H9 (cell line): ENCODE measurements at places on chromosomes 6 and 20. TPM values are rescaled to one million over a fixed set of nuclear protein-coding genes. Genes with fewer than 3 reads are reported as not detected.
A peak's percentile ranks its signal among the peaks of the same experiment; 100 is the strongest.

GRCh38 chr6:33189164-33189563, 3.1 kb downstream of the COL11A2 start:
- no peaks in the 10 kb centered on the region; the same call in 1 of the 2 replicates for H3K4me1 ChIP-seq
- DNase-seq: no peak
- H3K27me3 ChIP-seq: peaks cover 3% of the 10 kb centered on the region; the same call in 1 of the 2 replicates
- H3K36me3 ChIP-seq: no peaks in the 10 kb centered on the region

- no peak for DNase-seq
- H3K36me3 ChIP-seq: no peaks in the 10 kb centered on the region
- 0 out of 2 replicates have a peak, but pooled peaks cover 3% of the 10 kb centered on the region for H3K4me1 ChIP-seq
- no peak overlapping the region for H3K27ac ChIP-seq
Measured at GRCh38 chr20:49400410-49400809, 82.1 kb downstream of the KCNB1 start.

DNA sequence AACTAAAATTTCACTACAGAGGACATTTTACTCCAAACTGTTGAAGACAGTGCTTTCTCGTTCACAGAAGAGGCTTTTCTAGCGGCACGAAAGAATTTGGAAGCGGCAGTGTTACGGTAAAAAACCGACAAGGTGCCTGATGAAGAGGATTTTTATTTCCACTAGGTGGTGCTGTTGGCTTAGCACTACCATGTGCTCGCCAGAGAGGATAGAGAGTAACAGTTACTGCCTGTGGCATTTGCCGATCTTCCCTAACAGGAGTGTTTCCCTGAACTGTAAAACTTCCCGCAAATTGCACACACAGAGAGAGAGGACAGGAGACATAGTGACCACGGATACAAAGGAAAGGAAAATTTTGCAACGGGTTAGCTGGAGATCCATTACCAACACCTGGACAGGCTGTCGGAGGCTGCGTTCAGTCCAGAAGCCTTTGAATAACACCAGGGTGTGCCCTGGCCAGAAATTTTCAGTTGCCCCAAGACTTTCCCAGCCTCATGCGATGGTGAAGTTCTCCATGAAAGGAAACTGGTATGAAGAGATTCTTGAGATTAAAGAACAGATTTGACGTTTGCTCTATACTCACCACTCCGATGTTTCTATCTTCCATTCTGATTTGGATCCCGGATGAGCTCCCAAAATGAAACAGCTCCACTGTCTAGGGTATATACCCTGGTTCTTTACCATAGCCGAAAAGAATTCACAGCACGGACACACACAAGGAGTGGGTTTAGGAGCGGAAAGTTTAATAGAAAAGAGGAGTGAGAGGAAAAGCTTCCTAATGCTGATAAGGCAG, 48.1 kb downstream of the HLA-DPB1 start:
- H3K36me3 ChIP-seq: peaks cover 49% of the 10 kb centered on the region
- peaks cover 11% of the 10 kb centered on the region; the same call in 1 of the 2 replicates for H3K4me1 ChIP-seq
- H3K27me3 ChIP-seq: no peaks in the 10 kb centered on the region
- H3K4me3 ChIP-seq: peak overlapping the region; percentile 58
- DNase-seq: peak; percentile 62

DNA sequence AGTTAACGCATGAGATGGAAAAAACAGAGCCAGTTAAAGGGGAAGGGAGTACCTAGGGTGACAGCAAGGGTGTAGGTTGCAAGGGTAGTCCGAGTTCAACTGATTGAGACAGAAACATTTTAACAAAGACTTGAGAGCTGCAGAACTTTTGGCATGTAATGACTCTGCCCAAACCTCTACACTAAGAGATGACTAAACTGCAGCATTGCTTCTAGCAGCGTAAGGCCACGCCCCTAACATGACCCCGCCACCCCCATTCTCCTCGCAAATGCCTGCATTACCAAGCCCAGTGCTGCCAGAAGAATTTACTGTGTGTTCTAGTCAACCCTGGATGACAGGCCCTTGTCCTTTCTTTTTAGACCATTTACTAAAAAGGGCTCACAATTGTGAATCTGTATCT, 6.3 kb upstream of the HINT3 start:
- peak; percentile 68 for DNase-seq
- H3K4me1 ChIP-seq: no peaks in the 10 kb centered on the region
- H3K4me3 ChIP-seq: no peak overlapping the region
- no peaks in the 10 kb centered on the region for H3K27me3 ChIP-seq
- no peaks in the 10 kb centered on the region for H3K36me3 ChIP-seq

Gene PRR18
- total RNA-seq: 0.11 TPM in 1 of 2 replicates, not detected in the other

DNA sequence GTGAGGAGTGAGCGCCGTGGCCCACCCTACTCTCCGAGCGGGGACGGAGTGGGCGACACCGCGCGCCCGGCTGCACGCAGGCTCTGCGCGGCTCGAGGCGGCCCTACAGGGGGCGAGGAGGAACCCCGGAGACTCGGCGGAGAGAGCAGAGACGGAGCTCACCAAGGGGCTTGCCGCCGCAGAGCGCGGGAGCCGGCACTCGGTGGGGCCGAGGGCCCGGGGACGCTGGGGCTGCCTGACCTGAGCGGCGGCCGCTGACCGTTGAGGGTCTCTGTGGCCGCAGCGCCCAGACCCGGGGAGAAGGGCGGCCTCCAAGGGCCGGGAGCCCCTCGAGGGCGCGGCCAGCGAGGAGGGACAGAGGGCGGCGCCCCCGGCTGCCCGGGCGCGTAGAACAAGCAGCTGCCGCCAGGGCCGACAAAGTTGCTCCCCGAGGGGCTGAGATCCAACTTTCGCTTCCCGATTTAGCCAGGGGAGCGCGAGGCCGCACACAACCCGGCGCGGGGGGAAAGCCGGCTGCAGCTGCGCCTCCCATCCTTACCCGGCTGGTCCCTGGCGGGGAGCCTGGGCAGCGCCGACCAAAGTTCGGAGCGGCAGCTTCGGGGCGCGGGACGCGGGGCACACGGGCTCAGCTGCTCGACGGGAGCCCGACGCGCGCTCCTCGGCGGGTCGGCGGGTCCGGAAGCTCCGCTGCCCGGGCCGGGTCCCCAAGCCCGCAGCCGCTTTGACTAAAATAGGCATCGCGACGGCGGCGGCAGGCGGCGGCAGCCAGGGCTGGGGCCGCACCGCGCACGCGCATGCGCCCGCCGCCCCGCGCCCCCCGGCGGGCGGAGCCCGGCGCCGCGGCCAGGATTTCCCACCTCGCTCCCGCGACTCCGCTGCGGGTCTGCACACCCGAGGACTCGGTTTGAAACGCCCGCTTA, 43.1 kb downstream of the POPDC3 start:
- H3K36me3 ChIP-seq: no peaks in the 10 kb centered on the region
- no peak overlapping the region for H3K27ac ChIP-seq
- H3K27me3 ChIP-seq: peaks cover 13% of the 10 kb centered on the region; the same call in 1 of the 2 replicates
- H3K4me3 ChIP-seq: peak overlapping the region; percentile 70
- peak; percentile 68 for DNase-seq

Gene MOXD1
- total RNA-seq: 2.3 and 2.5 TPM in 2 replicates

- H3K27me3 ChIP-seq: peaks cover 33% of the 10 kb centered on the region; the same call in 1 of the 2 replicates
- H3K27ac ChIP-seq: no peak overlapping the region
- H3K36me3 ChIP-seq: peaks cover 29% of the 10 kb centered on the region
- H3K4me3 ChIP-seq: no peak overlapping the region
- H3K4me1 ChIP-seq: peaks cover 3% of the 10 kb centered on the region; the same call in 1 of the 2 replicates
Measured at GRCh38 chr6:158472447-158472846, 87.4 kb upstream of the TMEM181 start.

GRCh38 chr20:45010399-45010828, 44.1 kb downstream of the STK4 start:
- H3K4me3 ChIP-seq: no peak overlapping the region
- H3K27me3 ChIP-seq: no peaks in the 10 kb centered on the region
- H3K36me3 ChIP-seq: peaks cover 30% of the 10 kb centered on the region
- H3K4me1 ChIP-seq: peaks cover 2% of the 10 kb centered on the region; the same call in 1 of the 2 replicates

- H3K27ac ChIP-seq: no peak overlapping the region
- no peaks in the 10 kb centered on the region; the same call in 1 of the 2 replicates for H3K4me1 ChIP-seq
- H3K4me3 ChIP-seq: no peak overlapping the region
- H3K27me3 ChIP-seq: no peaks in the 10 kb centered on the region
- no peaks in the 10 kb centered on the region for H3K36me3 ChIP-seq
Measured at GRCh38 chr6:139763468-139764210, 389.2 kb upstream of the CITED2 start.

DNA sequence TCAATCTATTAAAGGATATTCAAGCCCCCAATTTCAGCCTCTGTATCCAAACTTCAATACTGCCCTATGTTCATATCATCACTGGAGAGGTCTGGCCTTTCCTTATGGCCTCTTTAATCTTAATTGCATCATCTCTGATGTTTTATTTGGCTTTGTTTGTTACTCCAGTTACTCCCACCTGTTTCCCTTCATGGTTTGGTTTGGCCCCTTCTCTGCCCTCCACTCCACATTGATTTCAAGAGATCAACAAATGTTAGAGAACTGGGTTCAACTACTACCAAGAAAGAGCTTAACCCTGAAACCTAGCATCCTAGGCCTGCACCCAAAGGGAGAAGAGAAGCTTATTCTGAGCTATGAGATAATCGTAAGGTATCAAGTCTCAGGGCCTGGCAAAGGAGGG, 221.6 kb downstream of the LAMA2 start:
- no peaks in the 10 kb centered on the region for H3K27me3 ChIP-seq
- DNase-seq: no peak
- H3K4me3 ChIP-seq: no peak overlapping the region
- no peak overlapping the region for H3K27ac ChIP-seq

Gene HCRTR2
- total RNA-seq: not detected in 2 replicates

DNA sequence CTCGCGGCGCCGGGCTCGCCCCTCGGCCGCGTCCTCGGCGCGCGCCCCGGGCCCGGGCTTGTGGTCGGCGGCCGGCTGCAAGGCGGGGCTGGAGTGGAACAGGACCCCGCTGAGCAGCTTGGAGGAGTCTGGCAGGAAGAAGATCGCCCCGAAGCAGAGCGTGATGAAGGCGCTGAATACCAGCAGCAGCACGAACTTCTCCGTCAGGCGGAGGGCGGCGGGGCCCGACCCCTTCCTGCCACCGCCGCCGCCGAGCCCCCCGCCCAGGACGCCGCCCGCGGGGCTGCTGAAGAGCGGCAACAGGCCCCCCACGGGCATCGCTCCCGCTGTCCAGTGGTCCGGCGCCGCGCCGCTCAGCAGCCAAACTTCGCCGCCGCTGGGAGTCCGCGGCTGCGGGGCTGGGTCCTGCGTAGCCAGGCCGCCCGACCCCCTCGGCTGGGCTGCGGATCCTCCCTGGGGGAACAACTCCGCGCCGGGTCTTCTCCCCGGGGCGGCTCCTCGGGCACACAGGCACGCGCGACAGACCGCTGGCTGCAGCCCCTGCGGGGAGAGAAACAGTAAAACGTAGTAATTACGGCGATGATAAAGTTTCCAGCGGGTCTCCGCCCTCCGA, 707 bp downstream of the MAN1A1 start:
- no peaks in the 10 kb centered on the region for H3K36me3 ChIP-seq
- H3K27me3 ChIP-seq: peaks cover 4% of the 10 kb centered on the region; the same call in 1 of the 2 replicates
- DNase-seq: no peak

- peak; percentile 87 for DNase-seq
- H3K27ac ChIP-seq: no peak overlapping the region
- H3K36me3 ChIP-seq: no peaks in the 10 kb centered on the region; the same call in 2 of the 3 replicates
- no peaks in the 10 kb centered on the region for H3K4me1 ChIP-seq
Measured at GRCh38 chr6:16277101-16277981, 39.0 kb downstream of the GMPR start.

DNA sequence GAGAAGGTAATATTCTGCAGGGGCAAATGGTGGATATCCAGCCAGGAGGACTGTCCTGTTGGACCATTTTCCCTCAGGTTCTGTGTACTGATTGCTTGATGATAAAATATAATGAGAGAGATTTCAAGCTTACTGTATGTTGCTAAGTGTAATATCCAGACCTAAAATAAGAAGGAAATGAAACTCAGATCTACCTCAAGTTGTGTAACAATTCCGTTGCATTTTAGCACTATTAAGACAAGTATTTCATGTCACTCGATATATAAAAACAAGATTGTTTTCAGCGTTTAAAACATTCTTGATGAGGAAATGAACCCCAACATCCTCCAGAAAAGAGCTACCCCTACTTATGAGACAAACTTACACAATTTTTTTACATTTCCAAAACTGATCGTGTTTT, 57.2 kb downstream of the RGS17 start:
- H3K4me1 ChIP-seq: no peaks in the 10 kb centered on the region
- no peak overlapping the region for H3K4me3 ChIP-seq
- no peaks in the 10 kb centered on the region for H3K27me3 ChIP-seq
- H3K36me3 ChIP-seq: no peaks in the 10 kb centered on the region
- no peak for DNase-seq

GRCh38 chr20:1621316-1621715, 1.5 kb upstream of the SIRPB1 start:
- DNase-seq: no peak
- H3K4me1 ChIP-seq: no peaks in the 10 kb centered on the region
- H3K27ac ChIP-seq: no peak overlapping the region

GRCh38 chr20:58895448-58896180, 43.1 kb downstream of the GNAS start:
- H3K27ac ChIP-seq: peak overlapping the region; percentile 3
- no peaks in the 10 kb centered on the region for H3K27me3 ChIP-seq
- H3K4me3 ChIP-seq: peak overlapping the region; percentile 96
- peaks cover 18% of the 10 kb centered on the region for H3K4me1 ChIP-seq

Gene OR2H1
- not detected in 2 replicates for total RNA-seq

Gene PRSS35
- total RNA-seq: 1.4 and 1.7 TPM in 2 replicates

- DNase-seq: peak; percentile 8
- H3K4me1 ChIP-seq: no peaks in the 10 kb centered on the region
- no peaks in the 10 kb centered on the region for H3K27me3 ChIP-seq
- H3K36me3 ChIP-seq: peaks cover 58% of the 10 kb centered on the region
Measured at GRCh38 chr6:161143663-161144430, 130.0 kb downstream of the AGPAT4 start.

DNA sequence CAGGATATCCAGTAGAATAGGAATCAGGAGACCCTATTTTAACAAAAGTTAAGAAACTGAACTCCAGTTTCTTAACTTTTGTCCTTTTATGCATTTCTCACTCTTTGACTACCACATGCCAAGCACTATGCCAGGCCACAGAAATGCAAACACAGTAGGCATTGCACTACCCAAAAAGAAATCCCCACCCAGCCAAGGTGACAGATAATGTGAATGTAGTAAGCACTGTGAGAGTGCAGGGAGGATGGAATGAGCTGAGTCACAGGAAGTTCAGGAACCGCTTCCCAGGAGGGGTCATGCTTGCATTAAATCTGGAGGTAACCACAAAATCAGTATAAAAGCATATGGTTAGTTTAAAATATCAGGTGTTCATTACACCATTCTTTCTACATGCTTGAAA, 20.1 kb upstream of the FAM83C start:
- no peaks in the 10 kb centered on the region for H3K27me3 ChIP-seq
- peaks cover 4% of the 10 kb centered on the region; the same call in 1 of the 2 replicates for H3K36me3 ChIP-seq
- H3K4me1 ChIP-seq: peaks cover 2% of the 10 kb centered on the region; the same call in 1 of the 2 replicates
- H3K4me3 ChIP-seq: no peak overlapping the region
- no peak for DNase-seq

DNA sequence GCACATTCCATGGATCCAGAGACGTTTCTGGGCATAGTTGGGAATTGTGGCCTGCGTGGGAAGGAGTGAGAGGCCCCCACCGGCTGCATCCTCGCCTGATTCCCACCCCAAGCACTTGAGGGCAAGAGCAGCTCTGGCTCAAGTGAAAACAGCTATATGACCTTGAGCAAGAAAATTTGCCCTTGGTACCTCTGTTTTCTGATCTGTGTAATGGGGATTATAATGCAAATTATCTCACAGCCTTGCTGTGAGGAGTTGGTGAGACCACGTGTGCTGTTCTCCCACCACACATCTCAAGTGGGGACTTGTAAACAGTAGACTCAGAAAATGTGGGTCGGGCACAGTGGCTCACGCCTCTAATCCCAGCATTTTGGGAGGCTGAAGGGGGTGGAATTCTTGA, 602 bp downstream of the TGM6 start:
- no peak for DNase-seq
- H3K36me3 ChIP-seq: no peaks in the 10 kb centered on the region
- peaks cover 8% of the 10 kb centered on the region; the same call in 1 of the 2 replicates for H3K4me1 ChIP-seq
